ENCODE measurements at places on chromosomes 7 and 10.

- no peak for DNase-seq
Measured at GRCh38 chr10:17907641-17908040, 44.1 kb upstream of the SLC39A12 start.

DNA sequence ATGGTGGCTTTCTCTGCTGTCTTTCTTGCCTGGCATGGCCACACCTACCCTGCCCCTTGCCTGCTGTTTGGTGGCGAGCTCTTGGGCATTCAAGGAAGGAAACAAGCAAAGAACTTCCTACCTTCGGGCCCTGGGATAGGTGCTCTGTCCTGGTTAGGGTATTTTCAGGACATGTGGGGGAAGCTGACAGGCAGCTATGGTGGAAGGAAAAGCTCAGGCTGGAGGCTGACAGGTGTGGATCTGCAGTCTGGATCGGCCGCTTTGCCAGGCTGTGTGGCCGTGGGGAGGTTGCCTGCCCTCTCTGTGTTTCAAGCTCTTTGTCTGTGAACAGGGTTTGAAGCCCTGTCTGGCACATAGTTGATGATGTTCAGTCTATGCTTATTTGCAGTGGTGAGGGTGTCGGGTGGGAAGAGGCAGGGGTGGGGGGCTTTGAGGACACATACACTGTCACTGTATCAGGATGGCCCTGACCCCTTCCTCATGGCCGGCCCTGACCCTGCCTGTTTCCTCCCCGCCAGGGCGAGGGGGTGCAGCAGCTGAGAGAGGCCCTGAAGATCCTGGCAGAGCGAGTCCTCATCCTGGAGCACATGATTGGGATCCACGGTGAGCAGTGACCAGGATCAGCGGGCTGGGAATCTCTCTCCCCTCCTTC lies 73.7 kb downstream of the MYL10 start:
- no peak for DNase-seq

DNA sequence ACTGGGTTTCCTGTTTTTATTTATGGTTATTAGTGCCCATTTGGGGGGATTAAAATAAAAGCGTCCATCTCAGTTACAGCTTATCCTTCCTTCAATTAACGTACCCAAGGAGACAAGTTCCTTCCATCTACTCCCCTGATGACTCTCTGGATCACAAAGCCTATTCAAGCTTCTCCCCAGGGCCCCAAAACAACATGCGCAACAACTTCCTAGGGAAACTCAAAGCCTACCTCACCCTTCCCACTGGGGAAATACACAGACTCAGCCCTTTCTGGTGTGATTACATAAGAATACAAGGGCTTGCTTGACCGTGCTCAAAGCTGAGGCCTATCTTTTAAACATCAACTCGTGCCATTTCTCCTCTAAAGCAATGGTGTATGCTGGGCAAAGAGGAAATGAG lies 112.4 kb downstream of the CDK6 start:
- DNase-seq, result no peak

DNA sequence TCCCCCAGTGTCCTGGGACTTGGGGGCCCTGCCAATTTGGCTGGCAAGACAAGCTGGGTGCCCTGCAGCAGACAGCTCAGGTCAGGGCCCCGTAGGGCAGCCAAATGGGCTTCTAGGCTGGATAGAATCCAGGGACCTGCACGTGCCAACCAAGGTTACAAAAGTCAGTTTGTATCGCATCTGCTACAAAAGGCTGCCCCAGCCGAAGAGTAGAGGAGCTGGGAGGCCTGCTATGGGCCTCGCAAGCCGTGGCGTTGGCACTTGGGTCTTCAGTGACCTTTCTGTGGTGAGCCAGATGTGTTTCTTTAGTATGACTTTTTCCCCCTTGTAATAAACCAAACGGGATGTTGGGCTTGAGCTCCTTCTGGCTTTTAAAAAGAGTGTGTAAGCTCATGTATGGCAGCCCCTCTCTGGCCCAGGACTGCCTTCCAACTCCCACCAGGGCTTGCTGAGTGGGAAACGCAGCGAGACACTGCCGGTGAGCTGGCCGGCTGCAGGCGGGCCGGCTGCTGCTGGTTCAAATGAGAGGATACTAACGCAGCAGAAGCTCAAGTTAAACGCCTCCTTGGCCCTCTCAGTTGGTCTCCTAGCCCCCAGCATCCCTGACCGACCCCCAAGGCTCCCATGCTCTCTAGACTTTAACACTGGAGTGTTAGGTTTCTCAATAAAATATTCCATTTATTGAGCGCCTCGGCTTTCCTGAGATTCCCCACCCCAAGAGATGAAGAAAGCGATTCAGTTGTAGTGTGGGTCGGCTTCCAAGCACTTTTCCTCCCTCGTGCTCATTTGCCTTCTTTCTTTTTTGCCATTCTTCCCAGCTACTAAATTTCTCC lies 3.1 kb upstream of the HOXA10 start:
- DNase-seq, result no peak

GRCh38 chr7:139232904-139233303 lies 1.9 kb downstream of the UBN2 start:
- no peak for DNase-seq

- DNase-seq, result no peak
Measured at GRCh38 chr10:75023074-75023473, 88.4 kb upstream of the SAMD8 start.

DNA sequence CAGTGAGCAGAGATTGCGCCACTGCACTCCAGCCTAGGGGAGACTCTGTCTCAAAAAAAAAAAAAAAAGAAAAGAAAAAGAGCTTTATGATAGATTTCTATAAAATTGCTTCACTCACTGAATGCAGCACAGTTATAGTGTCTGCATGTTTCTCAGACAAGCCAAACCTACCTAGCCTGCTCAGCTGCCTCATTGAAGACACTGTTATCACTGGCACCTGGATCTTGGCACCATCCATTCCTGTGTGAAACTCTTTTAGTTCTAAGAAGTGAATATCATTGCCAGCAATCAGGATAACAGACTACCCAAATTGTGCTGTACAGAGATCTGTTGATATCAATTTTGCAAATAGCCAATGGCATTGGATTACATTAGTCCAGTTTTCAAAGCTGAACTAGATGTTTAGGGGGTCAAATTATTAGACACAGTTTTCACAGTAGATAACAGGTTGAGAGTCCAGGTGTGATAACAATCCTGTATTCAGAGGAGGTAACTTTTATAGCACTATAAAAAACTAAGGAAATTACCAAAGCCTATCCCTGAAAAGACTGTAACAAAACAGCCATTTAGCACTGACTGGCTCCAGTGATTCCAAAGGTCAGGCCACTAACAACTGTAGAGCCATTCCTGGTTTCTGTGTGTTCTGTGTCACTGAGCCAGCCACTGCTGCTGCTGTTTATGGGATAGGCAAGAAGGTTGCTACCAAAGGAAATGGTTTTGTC lies 17.1 kb downstream of the PDSS1 start:
- no peak for DNase-seq

GRCh38 chr7:117582219-117582704 lies 102.4 kb downstream of the CFTR start:
- no peak for DNase-seq

- DNase-seq, result no peak
Measured at GRCh38 chr10:71402005-71402404, 5.3 kb downstream of the CDH23 start.

DNA sequence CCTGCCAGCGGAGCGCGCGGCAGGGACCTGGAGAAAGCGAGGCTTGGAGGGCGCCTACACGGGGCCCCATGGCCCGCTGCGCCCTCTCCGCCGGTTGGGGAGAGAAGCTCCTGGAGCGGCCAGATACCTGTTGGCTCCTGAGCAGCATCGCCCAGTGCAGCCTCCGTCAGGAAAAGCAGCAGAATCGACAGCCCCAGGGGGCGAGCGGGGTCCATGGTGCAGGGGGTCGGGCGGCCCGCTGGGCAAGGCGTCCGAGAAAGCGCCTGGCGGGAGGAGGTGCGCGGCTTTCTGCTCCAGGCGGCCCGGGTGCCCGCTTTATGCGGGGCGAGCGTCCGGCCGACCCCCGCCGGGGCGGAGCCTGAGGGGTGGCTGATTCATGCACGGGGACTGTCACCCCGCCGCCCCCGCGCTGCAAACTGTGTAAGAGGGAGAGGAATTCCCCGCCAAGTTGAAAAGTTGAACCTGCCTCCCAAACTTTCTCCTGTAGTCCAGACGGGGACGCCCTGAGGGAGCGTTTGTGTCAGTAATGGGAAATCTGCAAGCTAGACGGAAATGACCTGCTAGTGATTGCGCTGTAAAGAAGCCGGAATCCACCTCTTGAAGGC lies at the start of gene TFPI2:
Gene TFPI2, minus strand, starts transcription at position 290 of the 605 bp plus-strand sequence. Its CDS starts 75 bp downstream, at position 215.
- peak; percentile 12 for DNase-seq

DNA sequence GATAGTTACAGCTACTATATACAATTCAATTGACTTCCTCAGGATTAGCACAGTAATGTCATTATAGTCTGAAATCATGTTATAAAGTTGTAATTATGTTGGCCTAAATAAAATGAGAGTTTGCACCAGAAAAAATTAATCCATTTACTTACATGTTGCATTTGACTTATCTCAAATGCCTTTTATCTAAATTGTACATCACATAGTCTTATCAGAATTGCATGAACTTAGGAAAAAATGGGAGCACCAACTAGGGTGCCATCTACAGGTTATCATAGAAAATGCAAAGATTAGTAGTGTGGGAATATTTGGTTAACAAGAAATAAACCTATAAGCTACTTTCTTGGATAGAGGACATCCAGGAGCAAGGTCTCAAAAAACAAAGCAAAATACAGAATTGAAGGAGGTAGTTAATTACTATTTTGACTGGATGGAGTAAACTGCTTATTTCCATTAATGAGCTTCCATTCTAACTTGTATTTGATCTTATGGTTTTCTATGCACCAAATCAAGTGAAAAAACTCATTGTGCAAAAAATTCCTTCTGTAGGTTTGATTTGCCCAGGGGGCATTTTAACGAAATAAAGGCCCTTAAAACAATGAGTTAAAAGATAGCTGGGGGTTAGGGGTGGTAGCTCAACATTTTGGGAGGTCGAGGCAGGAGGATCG lies 60.0 kb upstream of the ORC5 start:
- DNase-seq, result no peak

DNA sequence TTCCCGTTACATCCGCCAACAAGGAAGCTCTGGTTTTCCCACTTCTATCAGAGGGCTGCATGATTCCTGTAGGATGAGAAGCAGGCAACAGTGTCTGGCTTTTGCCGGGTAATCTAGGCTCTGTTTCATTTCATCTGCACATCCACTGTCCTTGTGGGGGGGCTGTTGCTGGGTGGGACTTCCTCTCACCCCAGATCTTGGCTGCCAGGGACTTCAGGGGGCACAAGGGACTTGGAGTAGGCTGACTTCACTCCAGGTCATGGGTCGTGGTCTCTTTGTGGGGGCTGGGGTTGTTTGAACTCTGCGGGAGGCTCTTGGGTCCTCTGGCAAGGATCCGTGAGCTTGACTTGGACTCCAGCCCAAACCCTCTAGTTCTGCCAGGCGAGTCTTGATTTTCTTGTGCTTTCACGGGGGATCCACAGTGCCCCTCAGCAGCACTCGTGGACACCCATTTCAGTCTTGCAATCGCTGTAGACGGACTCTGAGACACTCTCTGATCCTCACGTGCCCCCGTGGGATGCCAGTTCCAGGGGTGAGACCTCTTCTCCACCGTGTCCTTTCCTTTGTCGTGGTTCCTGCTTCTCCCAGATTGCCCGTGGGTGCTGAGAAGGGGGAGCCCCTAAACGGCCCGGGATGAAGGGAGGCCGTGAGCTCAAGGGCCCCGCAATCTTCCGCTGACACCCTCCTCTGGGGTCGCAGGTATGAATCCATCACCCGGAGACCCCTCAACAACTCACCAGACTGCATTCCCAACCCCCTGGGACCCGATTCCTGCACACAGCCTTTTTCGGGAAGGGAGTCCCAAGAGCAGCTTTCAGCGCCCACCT lies 21.4 kb upstream of the ZNF273 start:
- no peak for DNase-seq

DNA sequence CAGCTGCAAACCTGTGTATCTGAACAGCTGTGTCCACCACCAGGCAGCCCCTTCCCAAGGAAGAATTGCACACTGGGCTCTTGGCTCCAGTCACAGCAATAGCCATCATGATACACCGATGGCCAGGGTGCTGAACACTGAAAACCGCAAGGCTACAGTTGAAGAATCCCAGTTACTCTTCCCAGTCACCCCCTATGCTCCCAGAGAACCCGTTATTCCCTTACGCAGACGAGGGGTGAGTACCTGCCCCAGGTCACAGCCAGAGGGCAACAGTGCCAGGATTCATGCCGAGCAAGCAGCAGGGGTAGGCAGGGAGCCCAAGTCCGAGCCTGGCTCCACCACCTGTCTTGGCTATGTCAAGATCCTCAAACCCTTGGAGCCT lies 57.8 kb downstream of the RASGEF1A start:
- DNase-seq, result no peak

GRCh38 chr7:41881331-41882130 lies 178.6 kb upstream of the INHBA start:
- no peak for DNase-seq

- DNase-seq, result peak; percentile 80
Measured at GRCh38 chr7:100675581-100676350, 2.2 kb downstream of the GNB2 start.

GRCh38 chr10:19546224-19546623 lies 270.0 kb upstream of the PLXDC2 start:
- no peak for DNase-seq

GRCh38 chr7:38830826-38831225 lies 78.2 kb downstream of the VPS41 start:
- DNase-seq, result no peak

GRCh38 chr10:69402386-69402785 lies 14.3 kb downstream of the TACR2 start:
- no peak for DNase-seq

DNA sequence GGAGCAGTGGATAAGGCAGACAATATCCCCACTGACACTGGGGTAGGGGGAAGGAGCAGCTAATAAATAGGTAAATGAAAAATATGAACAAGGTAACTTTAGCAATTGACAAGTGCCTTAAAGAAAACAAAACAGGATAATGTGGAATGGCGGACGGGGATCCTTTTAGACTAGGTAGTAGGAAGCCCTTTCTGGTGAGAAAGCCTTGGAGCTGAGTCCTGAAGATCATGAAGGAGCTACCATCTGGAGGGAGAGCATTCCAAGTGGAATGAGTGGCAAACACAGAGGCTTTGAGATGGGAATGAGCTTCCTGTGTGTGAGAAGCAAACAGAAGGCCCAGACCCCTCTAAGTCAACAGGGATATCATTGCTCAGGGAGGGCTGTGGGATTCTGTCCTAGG lies 16.0 kb upstream of the ATXN7L1 start:
- no peak for DNase-seq

- DNase-seq, result no peak
Measured at GRCh38 chr10:119211176-119211575, 3.8 kb downstream of the GRK5 start.

- no peak for DNase-seq
Measured at GRCh38 chr7:99457650-99458493, 8.1 kb downstream of the ATP5MF start.

GRCh38 chr7:145036604-145037405 lies 201.0 kb upstream of the TPK1 start:
- peak; percentile 16 for DNase-seq

GRCh38 chr7:92255308-92255707 lies 9.5 kb downstream of the ANKIB1 start:
- no peak for DNase-seq
